Epithelial cell of proximal tubule (primary cell): ENCODE measurements at places on chromosomes 1 and 21. TPM values are rescaled to one million over a fixed set of nuclear protein-coding genes. Genes with fewer than 3 reads are reported as not detected.

DNA sequence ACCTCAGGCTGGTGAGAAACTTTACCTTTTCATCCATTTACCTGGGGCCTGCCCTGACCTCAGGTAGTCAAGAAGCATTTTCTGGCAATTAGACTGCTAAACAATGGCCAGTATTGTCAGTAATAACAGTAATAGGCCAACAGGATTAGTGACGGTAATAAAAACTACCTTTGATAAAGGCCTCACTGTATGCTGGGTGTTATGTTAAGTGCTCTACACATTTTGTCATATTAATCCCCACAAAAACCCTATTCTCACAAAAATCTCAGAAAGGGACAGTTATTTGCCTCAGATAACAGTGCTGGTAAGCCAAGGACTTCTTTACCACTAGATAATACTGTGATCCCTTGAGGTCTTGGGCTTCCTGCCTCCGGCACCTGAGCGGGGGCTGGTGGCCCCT lies 191.4 kb downstream of the FOXD2 start:
- DNase-seq, result no peak

- peak; percentile 69 for DNase-seq
These were observed 55.9 kb downstream of the NEK7 start for GRCh38 chr1:198212675-198213074.

DNA sequence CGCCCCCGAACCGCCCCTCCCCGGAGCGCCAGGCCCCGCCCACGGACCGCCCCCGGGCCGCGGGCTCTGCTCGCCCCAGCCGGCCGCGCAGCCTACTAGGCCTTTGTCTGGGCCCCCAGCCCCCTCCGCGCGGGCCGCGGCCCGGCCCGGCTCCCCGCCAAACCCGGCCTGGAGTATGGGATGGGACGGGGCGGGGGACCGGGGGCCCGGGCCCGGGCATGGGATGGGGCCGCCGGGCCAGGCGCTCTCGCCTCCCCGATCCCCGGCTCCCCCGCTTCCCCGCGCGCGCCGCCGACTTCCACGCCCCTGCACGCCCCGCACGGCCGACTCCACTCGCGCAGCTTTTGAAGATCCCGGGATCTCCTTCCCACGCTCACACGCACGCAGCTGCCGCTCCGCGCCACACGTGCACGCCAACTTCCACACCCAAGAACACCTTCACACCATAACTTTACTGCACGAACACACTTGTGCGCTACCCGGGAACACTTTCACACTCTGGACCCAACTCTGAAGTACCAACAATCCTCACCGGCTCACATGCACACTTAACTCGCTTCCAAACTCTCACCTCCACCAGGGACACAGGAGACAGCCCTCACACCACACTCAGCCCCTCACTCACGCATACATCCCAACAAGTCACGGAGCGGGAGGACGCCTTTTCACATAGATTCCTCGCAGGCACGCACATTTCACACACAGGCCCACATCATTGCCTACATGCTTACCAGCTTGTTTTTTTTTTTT lies 437 bp upstream of the HSPG2 start:
- DNase-seq, result no peak

DNA sequence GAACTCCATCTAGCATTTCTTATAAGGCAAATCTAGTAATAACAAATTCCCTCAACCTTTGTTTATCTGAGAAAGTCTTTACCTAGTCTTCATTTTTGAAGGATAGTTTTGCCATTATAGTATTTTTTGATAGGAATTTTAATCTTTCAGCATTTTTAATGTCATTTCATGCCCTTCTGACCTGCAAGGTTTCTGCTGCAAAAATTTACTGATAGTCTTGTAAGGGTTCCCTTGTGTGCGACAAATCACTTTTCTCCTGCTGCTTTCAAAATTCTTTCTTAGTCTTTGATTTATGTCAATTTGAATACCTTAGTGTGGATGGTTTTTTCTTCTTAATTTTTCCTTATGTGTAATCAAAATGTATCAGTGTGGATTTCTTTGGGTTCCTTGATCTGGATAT lies 297.5 kb upstream of the FAM78B start:
- DNase-seq, result no peak

DNA sequence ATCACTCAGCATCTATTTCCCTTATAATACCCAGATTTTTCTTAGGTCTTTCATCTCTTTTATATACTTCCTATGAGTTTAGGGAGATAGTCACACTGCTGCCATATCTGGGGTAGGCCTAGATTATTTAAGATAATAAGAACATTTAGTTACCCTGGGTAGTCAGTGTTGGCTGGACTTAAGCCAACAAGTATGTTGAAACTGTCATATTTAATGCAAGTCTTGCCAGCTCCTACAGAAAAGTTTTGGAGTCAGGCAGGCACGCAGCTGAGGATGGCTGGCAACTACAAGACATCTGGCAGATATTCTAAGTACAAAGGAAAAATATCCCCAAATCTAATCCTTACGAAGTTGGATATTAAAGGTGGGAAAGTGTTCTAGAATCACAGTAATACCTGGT lies 19.2 kb upstream of the DEPDC1 start:
- DNase-seq, result no peak

The RAB42 gene
- 14.5 and 18.3 TPM in 2 replicates for total RNA-seq

The OR2G6 gene
- not detected in 2 replicates for total RNA-seq

The NCAM2 gene
- total RNA-seq, result 0.07 TPM in 1 of 2 replicates, not detected in the other

The PLA2G2D gene
- total RNA-seq, result not detected in 2 replicates

The CFAP298 gene
- total RNA-seq, result 61.3 and 70.5 TPM in 2 replicates

The ADAMTSL4 gene
- 0.80 and 7.3 TPM in 2 replicates for total RNA-seq
